ENCODE measurements at places on chromosomes 5 and 9.

GRCh38 chr5:5613261-5613990 lies 190.9 kb downstream of the ICE1 start:
- no peak for DNase-seq

- no peak for DNase-seq
Measured at GRCh38 chr5:111364992-111365391, 140.8 kb downstream of the CAMK4 start.

DNA sequence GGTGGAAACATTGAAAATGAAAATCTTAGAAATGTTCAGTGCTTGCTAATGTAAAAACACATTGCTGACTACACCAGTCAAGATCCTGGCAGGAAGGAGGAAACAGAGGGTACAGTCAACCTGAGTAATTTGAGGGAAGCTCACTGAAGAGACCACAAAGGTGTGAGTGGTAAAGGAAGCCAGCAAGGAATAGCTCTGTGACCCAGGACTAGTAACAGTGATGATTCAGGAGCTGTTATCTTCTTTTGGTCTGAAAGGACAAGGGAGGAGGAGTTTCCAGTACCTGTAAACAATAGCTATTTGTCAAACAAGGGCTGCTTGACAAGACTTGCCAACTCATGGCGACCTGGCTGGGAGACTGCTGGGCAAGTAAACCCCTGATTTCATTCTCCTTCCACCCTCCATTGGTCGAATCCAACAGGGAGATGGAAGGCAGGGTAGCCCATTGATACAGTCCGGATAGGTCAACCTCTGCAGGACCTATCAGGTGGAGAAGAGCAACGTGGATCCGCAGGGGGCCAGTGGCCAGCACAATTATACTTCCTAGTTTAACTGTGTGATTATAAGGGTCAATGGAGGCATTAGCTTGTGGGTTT lies 68.1 kb downstream of the MAMDC2 start:
- DNase-seq = no peak

DNA sequence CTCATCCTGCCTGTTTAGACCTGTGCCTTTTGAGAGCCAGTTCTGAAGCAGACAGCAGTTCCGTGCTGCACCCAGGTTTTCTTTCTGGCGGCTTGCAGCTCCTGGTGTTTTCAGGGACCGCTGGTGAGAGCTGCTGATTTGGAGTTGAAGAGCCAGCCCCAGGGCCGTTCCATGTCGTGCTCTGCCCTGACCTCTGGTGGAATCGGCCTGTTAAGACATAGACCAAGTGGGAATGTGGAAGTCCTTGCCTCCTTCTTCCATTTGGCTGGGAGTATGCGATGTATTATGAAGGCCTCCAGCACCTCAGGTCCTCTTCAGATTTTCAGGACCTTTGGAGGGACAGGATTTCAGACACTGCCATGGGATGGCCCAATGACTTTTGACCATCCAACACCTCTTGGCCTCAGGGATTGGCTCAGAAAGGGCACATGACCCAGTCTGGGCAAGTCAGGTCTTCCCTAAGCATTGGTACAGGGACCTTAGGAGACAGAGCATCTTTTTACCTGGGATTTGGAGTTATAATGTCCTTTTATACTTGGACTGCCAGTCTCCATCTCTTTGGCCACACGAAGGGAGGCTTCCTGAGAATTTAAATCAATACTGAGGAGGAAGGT lies 136.1 kb upstream of the CLINT1 start:
- no peak for DNase-seq

GRCh38 chr5:103480246-103480645 lies 82.3 kb downstream of the NUDT12 start:
- DNase-seq = no peak

DNA sequence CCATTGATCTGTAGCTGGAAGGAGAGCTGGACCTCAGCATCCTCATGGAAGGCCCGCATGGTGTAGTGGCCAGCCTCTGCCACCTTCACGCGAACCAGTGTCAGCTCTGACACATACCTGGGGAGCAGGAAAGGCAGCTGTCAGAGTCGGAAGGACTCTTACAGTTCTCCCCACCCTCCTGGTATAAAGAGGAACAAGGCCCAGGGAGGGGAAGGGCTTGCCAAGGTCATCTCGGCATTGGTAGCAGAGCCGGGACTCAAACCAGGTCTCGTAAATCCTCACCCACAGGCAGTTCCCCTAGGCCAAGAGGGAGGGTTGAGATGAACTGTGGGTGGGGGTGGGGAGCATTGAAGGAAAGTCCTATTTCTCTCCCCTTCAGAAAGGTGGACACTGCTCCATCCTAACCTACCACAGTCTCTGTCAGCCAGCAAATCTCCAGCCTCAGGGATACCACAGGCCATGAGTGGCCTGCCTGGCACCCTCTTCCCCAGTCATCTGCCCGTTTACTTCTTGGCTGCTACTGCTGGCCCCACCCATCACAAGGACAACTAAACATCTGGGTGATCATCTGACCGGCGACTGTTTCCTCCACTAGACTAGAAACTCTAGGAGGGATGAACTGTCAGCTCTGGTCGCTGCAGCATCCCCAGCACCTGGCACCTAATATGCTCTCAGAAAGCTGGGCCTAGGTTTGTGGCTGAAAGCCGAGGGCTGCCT lies 23.5 kb downstream of the PDGFRB start:
- DNase-seq = no peak

DNA sequence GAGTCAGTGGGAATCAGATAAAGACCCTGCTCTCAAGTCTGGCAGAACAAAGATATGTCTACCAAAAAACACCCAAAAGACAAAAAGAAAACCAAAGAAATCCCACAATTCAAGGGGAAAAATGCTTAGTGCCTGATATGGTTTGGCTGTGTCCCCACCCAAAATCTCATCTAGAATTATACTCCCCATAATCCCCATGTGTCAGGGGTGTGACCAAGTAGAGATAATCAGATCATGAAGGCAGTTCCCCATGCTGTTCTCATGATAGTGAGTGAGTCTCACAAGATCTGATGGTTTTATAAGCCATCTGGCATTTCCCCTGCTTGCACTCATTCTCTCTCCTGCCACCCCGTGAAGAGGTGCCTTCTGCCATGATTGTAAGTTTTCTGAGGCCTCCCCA lies 13.4 kb downstream of the FBXO10 start:
- DNase-seq = no peak

GRCh38 chr5:133314086-133314485 lies 262.3 kb downstream of the HSPA4 start:
- no peak for DNase-seq

DNA sequence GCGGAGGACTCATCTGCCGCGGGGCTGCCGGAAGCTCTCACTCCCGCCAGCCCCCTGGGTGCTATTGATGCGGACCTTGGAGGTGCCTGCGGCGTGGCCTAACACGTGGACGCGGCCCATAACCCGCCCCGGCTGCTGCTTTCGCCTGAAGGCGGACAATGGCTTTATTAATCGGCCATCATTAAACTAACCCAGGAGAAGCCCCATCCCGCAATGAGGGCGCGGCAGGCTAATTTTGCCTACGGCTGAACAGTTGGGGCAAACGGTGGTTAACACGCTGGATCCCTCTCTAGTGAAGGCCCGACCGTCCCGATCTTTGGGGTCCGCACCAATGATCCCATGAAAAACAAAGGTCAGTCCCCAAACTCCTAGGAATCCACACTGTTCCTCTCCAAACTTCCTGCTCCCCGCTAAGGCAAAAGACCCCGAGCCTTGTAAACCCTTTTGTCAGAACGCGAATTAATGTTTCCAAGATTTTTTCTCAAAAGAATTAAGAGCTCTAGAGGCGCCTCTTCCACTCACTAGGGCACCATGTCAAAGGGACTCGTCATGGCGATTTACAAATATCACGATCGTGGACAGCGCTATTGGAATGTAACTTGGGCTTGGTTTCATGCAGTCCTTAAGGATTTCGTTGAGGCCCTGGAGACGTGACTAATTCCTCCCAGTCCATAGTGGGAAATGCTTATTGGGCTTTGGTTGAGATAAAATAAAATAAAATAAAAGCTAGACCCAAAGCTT lies 193.1 kb downstream of the MEF2C start:
- no peak for DNase-seq

GRCh38 chr9:123073991-123074422 lies 40.5 kb downstream of the GPR21 start:
- DNase-seq = no peak

GRCh38 chr9:63859475-63860215 lies 1425.4 kb downstream of the FOXD4L5 start:
- no peak for DNase-seq

DNA sequence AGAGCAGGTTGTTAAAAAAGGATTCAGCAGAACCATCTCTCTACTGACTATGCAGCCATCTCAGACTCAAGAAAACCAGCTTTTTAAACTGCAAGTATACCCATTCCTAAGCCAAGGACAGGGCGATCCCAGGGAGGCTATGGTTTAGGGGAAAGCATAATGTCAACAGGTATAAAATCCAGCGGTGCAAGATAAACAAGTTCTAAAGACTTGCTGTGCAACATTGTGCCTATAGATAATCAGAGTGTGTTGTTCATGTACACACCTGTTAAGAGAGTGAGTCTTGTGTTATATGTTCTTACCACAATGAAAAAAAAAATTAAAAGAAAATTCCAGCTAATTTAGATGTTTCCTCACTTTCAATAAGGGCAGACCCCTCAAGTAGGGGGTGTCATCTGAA lies 63.6 kb upstream of the DIRAS2 start:
- no peak for DNase-seq

DNA sequence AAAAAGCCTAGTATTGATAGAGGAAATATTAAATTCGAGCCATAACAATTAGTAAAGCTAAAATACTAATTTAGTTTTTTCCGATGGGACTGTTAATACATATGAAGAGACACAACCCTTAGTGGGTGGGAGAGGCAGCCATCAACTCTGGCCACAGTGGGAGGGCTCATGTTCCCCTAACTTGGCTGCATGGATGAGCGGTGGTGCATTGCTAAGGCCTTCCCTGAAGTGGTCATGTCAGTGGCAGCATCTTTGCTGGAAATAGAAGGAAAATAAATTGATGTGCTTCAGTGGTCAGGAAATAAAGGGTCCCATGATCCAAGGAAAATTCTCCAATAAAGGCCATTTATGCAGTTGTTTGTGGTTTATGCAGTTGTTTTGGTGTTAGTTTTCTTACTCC lies 33.9 kb upstream of the F2RL2 start:
- DNase-seq = no peak

GRCh38 chr9:95892690-95893089 lies 17.2 kb downstream of the ERCC6L2 start:
- no peak for DNase-seq

- DNase-seq = no peak
Measured at GRCh38 chr5:43207601-43208000, 15.6 kb downstream of the NIM1K start.

- DNase-seq = no peak
Measured at GRCh38 chr5:160641405-160641804, 210.6 kb downstream of the ATP10B start.
